ENCODE measurements at places on chromosomes 2 and 18.

DNA sequence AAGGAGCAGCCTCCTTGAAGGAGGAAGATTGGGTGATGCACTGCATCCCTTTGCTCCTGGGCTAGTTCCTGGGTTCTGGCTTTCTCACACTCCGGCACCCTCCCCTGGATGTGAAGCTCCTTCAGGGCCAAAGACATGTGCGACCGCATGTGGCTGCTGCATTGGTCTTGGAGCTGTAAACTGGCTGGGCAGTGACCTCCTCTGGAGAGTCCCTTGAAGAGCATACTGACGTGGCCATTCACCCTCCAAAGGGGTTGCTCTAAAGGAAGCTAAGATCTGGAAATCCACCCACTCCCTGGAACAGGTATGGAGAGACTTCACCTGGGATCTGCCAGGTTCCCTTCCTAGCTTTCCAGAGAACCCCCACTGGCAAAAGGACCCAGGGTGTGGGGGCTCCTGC, 62.1 kb downstream of the TMEM17 start:
- no peak for DNase-seq

- DNase-seq, result no peak
These were observed 17.4 kb downstream of the MYO7B start for GRCh38 chr2:127552846-127553245.

GRCh38 chr2:99597616-99598015, 107.8 kb upstream of the REV1 start:
- no peak for DNase-seq

GRCh38 chr18:76255070-76255683, 239.9 kb downstream of the ZNF516 start:
- no peak for DNase-seq

All from tibial nerve (tissue), 4 donors.